ENCODE measurements at places on chromosomes 3 and 15. TPM values are rescaled to one million over a fixed set of nuclear protein-coding genes. Genes with fewer than 3 reads are reported as not detected.

The RARB gene
- total RNA-seq, result 11.7 TPM

The GPR160 gene
- not detected for total RNA-seq

The ANKUB1 gene
- total RNA-seq, result not detected

The CAMK2N2 gene
- 0.16 TPM for total RNA-seq

The CLDN1 gene
- 0.17 TPM for total RNA-seq

The OR4F6 gene
- total RNA-seq, result not detected
